ENCODE measurements at places on chromosomes 6 and 20. TPM values are rescaled to one million over a fixed set of nuclear protein-coding genes. Genes with fewer than 3 reads are reported as not detected.

Gene MEI4
- not detected for total RNA-seq

DNA sequence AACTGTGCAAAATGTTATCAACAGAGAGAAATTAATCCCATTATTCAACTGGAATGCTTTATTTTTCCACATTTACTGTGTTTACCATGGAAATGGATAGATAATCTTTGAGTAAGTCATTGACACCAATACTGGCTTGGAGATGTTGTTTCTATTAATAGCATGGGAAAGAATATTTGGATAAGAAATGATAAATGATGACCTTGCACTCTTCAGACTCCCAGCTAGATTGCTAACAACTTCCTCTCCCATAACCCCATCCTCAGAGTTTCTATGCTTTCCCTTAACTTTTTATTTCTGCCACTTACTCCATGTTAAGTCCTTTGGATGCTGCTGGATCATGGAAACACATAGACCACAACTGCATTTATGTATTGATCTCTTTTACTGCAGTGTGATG is 182.5 kb downstream of the FNDC1 start:
- no peak for DNase-seq

Gene BPI
- total RNA-seq: not detected

DNA sequence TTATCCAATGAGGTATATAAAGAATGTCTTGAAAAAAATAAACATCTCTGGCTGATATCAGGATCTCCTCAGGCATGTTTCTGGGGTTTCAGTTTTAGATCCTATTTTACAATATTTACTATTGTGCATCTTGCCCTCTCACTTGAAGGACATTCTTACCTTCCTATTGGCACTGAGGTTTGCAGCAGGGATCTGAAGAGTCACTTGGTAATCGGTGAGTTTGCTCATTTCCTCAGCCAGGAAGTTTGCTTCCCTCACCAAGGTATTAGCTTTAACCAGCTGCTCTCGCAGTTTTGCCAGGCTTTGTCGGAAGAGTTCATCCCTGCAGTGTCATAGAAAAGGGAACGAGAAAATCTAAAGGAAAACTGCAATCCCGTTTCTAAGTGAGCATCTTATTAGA is 101.9 kb upstream of the NUP153 start:
- no peak for DNase-seq

DNA sequence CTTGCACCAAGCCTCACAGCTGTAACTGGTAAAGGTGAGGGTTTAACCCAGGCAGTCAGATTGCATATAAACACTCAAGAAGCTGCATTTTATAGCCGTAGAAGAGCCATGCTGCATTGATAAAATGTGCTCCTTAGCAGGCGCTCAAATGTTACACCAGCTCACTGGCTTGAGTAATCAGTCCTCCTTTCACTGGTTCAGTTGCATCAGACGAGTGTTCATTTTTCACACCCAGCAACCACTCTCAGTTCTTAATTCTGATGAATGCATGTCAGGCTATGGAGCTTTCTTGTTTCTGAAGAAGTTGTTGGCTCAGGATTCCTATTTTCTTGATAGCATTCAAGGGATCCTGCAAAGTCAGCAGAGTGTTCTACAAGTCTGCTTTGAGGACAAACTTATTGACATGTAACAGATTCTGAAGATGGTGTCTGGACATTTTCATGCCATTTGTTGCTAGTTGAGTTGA is 198.3 kb downstream of the PLCB1 start:
- no peak for DNase-seq

- DNase-seq: peak; percentile 88
Measured at GRCh38 chr20:6122873-6123648, at the start of gene FERMT1. Gene FERMT1 (minus strand): TSS chr20:6123030. CDS start chr20:6119554, 3,476 bp downstream.

DNA sequence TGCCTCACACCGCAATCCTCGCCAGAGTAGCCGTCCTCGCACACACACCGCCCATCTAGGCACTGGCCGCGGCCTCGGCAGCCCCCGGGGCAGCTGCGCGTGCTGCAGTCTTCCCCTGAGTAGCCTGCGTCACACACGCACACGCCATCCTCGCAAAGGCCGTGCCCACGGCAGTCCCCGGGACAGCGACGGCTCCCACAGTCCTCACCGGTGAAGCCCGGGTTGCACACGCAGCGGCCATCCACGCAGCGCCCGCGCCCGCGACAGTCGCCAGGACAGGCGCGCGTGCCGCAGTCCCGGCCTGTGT is 13.1 kb downstream of the TNXB start:
- DNase-seq: no peak

DNA sequence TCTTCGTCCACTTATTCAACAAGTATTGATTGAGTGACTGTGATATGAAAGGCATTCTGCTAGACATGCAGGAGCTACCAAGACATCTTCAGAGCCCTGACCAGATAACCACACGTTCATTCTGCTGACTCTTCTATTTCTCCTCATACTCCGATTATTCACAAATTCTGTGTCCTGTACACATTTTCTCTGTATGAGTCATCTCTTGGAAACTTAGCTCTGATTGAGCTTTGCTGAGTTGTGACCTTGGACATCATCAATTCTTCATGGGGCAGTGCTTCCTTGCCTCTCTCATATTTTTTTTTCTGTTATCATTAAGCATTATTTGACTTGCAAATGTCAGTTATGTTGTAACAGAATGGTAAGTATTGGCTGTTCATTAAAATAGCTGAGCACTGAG is 351.6 kb upstream of the CNR1 start:
- no peak for DNase-seq

Gene FOXF2
- 6.9 TPM for total RNA-seq

Gene C6orf15
- total RNA-seq: not detected

DNA sequence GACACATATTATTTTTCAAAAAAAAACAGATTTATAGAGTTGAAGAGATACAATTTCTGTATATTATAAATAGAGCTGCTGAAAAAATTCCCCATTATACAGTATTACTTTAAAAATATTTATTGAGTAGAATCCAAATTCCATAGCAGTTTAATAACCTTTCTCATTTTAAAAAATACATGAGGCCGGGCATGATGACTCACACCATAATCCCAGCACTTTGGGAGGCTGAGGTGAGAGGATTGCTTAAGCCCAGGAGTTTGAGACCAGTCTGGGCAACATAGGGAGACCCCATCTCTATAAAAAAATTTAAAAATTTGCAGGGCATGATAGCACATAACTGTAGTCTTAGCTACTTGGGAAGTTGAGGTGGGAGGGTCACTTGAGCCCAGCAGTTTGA is 13.0 kb downstream of the ATRN start:
- DNase-seq: no peak

Gene SLC35B2
- total RNA-seq: 24.9 TPM

GRCh38 chr6:150987371-150987828 is 121.9 kb downstream of the MTHFD1L start:
- no peak for DNase-seq

DNA sequence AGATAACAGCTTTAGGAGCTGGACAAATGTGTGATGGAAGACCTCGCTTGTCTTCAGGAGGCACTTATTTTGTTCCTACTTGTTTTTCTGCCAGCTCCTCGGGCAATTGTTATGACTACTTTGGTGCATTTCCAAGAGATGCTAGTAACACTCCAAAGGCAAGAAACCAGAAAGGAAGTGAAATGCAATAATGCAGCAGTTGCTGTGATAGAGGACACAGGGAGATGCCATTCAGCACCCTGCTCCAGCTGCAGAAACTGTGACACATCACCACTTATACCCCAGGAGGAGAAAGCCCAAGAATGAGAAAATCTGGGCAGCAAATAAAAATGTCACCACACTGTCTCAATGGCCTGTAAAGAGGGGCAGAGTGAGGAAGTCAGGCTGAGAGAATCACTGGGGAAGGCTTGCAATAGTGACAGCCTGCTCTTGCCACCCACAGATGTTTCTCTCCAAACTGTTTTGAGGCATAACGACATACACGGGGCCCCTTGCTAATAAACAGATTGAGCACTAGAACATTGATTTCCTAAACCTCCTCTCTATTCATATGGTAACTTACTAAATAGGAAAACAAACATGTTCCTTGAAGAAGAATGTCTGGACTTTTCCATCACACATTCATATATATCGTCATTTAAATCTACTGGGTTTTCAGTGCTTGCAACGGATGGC is 231.0 kb upstream of the PRND start:
- no peak for DNase-seq

GRCh38 chr20:53582574-53583351 is 10.9 kb downstream of the ZNF217 start:
- no peak for DNase-seq

DNA sequence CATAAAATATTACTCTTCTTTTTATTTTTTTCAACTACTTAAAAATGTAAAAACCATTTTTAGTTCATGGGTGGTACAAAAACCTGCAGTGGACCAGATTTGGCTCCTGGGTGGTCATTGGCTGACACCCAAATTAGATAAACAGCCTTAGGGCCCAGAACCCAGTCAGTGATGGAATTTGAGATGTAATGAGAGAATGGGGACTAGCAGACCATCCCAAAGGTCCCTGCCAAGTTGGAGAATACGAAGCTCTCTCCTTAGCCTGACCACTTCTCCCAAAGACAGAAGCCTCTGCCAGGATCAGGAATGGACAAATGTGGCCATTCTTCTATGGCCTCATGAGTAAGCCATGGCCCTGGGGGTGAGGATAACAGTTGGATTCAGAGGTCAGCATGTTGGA is 194.7 kb downstream of the NFATC2 start:
- DNase-seq: no peak

DNA sequence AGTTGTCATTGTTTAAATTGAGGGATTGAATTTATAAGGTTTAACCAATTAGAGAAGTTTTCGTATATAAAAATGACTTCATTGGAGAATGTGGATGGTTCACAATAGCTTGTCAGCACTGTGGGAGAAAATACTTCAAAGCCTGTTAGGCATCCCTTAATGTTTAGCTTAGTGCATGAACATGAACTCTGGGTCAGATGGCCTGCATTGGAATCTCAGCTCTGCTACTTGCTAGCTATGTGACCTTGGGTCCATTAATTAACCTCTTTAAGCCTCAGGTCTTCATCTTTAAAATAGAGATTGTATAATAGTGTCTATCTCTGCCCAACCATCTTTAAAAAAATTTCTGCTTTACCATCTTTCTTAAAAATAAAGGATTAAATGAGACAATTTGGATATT is 11.1 kb downstream of the CTNNBL1 start:
- no peak for DNase-seq
